ENCODE measurements at places on chromosomes 6 and 20. TPM values are rescaled to one million over a fixed set of nuclear protein-coding genes. Genes with fewer than 3 reads are reported as not detected.

GRCh38 chr6:134436281-134436815 is 118.4 kb upstream of the SGK1 start:
- no peaks in the 10 kb centered on the region for H3K36me3 ChIP-seq
- no peak overlapping the region for H3K4me3 ChIP-seq
- peaks cover 9% of the 10 kb centered on the region for H3K4me1 ChIP-seq
- no peaks in the 10 kb centered on the region for H3K27me3 ChIP-seq
- peak overlapping the region; percentile 33 for H3K27ac ChIP-seq

GRCh38 chr20:50445354-50446151 is 64.6 kb upstream of the PTPN1 start:
- no peak for DNase-seq
- H3K27ac ChIP-seq = no peak overlapping the region
- no peaks in the 10 kb centered on the region for H3K27me3 ChIP-seq
- peaks cover 24% of the 10 kb centered on the region for H3K4me1 ChIP-seq

LIME1 gene
- 2.5 TPM for total RNA-seq

DNA sequence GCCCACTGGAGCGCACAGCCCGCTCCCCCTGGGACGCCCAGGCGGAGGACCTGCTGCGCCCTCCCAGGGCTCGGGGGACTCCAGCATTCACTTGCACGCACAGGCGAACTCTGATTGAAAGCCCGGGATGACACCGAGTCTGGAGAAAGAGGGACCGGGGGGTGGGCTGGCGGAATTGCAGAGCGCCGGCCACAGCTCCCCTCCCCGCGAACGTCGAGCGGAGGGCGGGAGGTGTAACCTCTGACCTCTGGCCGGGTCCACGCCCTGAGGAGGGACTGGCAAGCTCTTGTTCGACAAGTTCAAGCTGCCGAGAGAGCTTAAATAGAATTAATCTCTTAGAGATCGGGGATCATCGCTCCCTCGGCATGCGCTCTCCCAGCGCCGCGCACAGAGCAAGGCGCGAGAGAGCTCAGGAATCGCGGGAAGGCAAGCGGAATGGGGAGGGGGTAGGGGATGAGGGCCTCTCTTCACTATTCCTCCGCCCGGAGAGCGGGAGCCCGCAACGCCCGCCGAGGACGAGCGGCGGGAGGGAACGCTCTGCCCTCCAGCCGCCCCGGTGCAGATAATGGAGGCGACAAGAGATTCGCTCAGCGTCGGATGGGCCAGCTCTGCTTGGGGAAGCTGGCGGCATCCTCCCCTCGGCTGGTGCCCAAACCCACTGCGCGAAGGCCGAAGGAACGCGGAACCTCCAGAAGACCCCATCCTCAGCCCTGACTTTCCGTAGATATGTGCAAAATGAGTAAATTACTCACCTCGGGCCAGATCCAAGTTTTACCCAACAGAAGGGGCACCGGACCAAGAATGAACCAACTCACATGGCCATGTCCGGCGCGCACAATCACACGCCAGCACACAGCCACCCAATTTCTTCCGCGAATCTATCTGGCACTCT is 761 bp upstream of the NR2E1 start:
- peaks cover 67% of the 10 kb centered on the region for H3K27me3 ChIP-seq
- H3K36me3 ChIP-seq = no peaks in the 10 kb centered on the region
- no peak overlapping the region for H3K27ac ChIP-seq
- DNase-seq = no peak

DNA sequence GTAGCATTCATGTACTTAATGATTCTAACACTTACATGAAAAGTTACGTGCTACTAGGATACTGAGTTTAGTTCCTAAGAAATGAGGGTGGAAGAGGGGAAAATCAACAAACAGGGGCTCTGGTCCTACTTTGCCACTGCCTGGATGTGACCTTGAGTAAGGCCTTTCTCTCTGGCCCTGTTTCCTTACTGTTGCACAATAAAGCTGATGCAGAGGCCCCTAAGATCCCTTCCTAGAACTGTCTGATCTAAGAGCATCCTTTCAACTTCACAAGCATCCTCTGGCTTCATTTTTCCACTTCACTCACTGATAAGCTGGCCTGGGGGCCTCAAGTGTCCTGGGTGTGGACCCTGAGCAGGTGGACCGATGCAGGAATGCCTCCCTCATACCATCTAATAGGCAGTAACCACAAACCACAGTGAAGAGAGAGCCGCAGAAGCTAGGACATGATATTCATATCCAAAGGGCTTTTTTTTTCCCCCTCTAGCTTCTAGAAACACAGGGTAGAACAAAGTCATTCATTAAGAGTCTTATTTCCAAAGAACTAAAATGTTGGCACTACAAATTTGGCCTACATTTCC is 21.6 kb downstream of the FKBP1A start:
- H3K4me3 ChIP-seq = no peak overlapping the region
- H3K4me1 ChIP-seq = no peaks in the 10 kb centered on the region
- DNase-seq = no peak
- H3K27me3 ChIP-seq = no peaks in the 10 kb centered on the region
- H3K36me3 ChIP-seq = peaks cover 31% of the 10 kb centered on the region

DNA sequence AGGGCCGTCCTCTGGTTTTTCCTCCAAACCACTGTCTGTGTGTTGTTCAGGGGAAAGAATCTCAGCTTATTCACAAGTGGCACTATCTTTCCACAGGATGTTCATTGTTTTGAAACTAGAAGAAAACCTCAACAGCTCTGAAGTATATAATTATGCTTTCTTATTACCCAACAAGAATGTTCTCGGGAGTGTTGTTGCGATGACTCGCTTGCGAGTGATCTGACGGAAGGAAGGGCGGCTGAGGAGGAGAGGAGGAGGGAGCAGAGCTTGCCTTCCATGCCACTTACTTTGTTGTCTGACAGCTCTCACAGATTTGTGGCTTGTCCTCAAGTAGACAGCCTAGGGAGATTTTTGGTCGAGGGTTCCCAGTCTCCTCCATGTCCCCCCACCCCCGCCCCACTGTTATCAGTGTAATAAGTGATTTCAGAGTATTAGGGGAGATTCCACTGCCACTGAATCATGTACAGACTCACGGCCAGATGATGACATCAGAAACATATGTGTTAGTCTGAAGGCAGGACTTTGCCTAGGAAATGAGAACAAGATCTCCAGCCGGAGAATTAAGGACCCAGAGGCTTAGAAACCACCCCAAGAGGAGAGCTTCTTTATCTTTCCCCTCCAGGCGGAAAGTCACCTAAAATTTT is 80.7 kb upstream of the CCN6 start:
- H3K4me1 ChIP-seq = peaks cover 19% of the 10 kb centered on the region
- no peak overlapping the region for H3K4me3 ChIP-seq
- peak; percentile 83 for DNase-seq
- H3K36me3 ChIP-seq = no peaks in the 10 kb centered on the region
- H3K27ac ChIP-seq = peak overlapping the region; percentile 70
- no peaks in the 10 kb centered on the region for H3K27me3 ChIP-seq

ZNF292 gene
- total RNA-seq = 19.0 TPM

DNA sequence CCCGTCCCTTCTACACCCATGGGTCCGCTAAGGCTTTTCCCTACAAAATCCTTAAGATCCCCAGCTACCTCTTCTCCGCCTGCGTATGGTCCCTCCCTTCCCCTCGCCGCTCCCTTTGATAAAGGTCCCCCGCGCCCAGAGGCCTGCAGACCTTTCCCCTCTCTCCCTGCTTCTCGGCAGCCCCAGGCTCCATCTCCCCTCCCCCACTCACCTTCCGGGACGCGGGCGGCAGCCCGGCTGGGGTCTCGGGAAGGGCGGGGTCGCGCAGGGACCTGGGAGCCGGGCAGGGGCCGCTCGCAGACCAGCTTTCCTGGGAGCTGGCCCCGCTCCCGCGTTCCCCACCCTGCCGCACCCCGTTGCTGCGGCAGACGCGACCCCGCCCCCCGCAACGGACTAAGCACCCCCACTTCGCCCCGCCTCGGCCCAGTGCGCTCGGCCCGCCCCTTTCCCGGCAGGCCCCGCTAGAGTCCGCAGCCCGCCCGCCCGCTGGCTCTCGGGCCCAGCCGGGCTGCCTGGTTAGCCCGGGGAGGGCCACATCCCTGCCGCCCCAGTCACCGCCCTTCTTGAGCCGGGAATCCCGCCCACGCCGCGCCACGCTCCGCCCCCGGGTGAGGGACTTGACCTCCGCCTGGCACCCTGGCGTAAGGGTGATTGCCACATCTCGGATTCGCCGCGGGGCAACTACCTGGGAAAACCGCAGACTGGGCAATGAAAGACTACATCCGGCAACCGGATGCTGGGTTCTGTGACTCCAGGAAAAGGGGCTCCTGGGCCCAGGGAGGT is at the start of gene FLOT1:
Gene FLOT1, minus strand, starts transcription at position 372 of the 783 bp plus-strand sequence. CDS start 498 bp downstream, outside the sequence.
- H3K4me1 ChIP-seq = no peaks in the 10 kb centered on the region
- H3K36me3 ChIP-seq = peaks cover 37% of the 10 kb centered on the region
- no peaks in the 10 kb centered on the region for H3K27me3 ChIP-seq
- peak within 1 kb of the TSS; percentile 90 for H3K4me3 ChIP-seq

DNA sequence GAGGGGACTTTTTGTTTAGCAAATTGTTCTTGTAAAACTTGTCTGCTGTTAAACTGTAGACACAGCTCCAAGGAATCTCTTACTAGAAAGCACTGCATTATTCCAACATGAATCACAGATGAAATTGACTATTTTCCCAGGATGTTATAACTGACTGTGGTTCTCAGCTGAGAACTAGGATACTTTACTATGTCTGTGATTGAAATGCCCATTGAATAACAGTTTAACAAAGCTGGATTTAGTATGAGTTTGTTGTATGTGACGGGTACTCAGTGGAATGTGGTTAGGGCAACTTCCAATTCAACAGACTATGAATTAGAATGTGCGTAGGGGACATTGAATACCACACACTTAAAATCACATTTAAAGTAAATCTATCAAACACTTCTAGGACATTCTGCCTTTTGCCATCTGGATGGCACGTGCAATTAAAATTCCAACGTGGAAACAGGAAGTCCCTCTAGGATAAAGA is 193.4 kb upstream of the PREP start:
- H3K27ac ChIP-seq = no peak overlapping the region
- no peak overlapping the region for H3K4me3 ChIP-seq
- no peaks in the 10 kb centered on the region for H3K27me3 ChIP-seq
- H3K4me1 ChIP-seq = no peaks in the 10 kb centered on the region
